Breast epithelium (tissue), 4 donors: ENCODE measurements at places on chromosomes 7 and 10. TPM values are rescaled to one million over a fixed set of nuclear protein-coding genes. Genes with fewer than 3 reads are reported as not detected.

GRCh38 chr10:30454744-30455510 is 20.9 kb downstream of the MAP3K8 start:
- DNase-seq = no peak

DNA sequence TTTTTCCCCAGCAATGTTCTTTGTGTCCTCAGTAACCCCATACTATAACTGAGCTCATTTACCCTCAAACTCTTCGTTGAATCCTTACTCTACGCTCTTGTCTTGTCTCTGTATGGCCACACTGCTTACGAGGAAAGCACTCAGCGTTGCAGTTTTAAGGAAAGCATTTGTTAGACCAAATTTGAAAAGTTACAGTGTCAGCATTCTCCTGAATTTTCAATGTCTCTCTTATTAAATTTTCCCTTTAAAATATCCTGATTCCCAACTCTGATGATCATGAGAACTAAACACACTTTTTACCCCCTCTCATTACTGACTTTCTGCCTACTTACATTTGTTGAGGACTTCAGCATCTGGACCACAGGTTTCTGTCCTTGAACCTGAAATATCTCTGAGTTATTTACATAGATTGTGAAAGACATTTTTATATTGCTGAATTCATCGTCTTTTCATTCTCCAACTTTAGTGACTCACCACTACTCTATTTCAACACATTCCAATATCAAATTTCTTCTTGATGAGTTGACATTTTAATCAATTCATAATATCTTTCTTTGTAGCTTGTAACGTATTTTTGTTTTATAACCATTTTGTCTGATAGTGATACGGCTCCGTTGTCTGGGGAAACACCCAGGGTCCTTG is 19.8 kb upstream of the VWDE start:
- no peak for DNase-seq

DNA sequence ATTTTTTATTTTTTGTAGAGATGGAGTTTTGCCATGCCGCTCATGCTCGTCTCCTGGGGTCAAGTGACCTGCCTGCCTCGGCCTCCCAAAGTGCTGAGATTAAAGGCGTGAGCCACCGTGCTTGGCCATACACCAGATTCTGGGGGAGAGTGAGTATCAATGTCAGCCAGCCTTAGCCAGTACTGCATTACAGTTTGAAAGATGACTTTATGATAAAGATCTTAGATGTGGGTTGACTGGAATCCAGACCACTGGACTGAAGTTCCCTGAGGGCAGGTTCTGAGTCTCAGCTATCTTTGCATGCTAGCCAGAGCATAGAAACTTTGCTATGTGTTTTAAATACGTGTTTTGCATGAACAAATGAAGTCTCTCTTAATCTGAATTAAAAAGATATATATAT is 117.2 kb upstream of the EFCAB10 start:
- DNase-seq = no peak

DNA sequence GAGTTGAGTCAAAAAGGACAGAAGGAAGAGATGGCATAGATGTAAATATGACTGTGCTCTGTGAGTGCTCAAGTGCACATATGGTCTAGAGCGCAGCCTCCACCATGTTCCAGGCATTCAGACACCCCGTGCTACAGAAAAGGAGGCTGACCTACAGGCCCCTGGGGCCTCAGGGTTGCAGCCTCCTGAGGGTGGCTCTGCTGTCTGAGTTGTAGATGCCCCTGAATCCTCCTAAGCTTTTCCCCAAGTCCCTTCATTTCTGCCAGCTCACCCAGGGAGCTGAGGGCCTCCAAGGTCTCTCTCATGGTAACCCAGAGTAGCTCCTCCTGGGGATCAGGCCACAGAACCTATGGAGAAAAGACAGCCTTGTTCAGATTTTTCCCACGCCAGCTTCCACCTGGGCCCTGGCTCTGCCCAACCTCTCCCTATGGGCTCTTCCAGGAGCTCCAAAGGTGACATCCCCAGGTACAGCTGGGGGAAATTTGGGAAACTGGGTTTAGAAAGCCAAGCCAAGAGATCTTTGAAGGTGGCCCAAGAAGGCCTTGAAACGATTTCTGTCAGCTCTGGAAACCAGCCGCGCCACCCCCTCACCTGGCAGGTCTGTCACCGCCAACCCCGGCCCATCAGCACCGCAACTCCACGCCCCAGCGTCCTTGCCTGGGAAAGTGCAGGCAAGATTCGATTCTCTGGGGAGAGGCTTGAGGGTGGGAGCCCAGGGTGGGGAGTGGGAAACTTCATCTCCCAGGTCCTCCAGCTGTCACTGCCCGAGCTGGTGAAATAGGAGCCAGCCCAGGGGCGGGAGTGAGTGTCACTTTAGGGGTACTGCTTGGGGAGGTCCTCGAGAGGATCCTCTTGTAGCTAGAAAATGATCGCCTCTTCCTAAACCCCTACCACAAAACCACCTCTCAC is 2.4 kb downstream of the ZNF467 start:
- DNase-seq = peak; percentile 23

DNA sequence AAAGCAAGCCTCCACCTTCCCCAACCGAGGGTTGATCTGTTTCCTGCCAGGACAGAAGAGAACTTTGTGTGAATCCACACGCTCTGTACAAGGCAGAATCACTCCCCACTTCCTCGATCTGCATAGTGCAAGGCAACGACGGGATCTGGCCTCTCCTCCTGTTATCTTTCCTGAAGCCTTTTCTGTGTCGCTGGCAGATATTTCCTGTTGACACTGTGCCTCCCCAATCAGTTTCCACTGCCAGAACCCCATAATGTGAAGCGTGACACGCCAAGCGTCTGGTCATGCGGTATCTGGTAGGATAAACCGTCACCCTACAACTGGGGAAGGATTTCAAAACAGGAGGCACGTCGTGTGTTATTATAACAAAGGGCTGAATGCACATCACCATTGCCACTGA is 57.2 kb downstream of the FAM171A1 start:
- DNase-seq = no peak

- DNase-seq = no peak
Observed at GRCh38 chr7:2105917-2106316, 126.8 kb downstream of the MAD1L1 start.

DNA sequence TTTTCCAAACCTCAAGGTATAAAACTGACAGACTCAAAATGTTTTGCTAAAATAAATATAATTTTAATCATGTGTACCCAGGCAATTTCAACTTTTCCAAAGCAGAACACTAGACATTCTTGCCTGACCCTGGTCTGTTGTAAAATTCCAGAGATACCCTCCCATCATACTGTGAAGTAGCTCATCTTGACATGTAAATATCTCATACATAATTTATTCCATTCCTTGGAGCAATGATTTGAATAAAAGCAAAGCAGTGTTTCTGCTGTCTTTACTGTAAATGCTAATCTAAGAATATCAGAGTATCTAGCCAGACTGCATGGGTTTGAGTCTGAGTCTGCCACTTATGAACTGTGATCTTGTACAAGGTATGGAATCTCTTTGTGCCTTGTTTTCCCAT is 68.9 kb downstream of the TES start:
- DNase-seq = no peak

GRCh38 chr10:9951481-9952257 is 1066.0 kb upstream of the CELF2 start:
- DNase-seq = no peak

- no peak for DNase-seq
Observed at GRCh38 chr7:2709553-2710285, 21.7 kb downstream of the AMZ1 start.

DNA sequence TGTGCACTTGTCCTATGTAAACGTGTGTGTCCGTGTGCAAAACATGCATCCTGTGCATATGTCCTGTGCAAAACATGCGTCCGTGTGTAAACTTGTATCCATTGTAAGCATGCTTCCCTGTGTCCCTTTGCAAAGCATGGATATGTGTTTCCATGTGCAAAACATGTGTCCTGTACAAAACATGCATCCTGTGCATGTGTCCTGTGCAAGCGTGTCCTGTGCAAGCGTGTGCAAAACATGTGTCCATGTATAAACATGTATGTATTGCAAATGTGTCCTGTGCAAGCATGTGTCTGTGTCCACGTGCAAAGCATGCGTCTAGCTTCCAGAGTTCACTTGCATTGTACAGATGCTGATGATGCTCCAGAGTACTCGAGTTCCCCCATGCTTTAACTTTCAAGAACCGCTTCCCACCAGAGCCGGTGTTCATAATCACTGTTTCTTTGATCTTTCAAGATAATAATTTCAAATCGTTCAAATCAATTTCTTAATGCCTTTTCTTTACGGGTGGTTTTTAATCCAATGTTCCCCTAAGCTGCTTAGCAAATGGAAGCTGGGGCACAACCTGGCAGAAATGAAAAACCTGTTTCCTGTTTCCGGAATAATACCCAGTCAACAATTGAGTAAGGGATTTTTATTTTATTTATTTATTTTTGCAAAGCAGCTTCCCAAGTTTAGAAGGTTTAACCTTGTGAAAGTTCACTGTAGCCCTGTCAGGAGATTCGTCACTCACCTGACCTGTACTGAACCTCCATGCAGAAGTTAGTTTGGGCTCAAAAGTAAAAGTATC is 641 bp upstream of the ASB13 start:
- DNase-seq = no peak

GRCh38 chr7:106864298-106865081 is 592 bp upstream of the PIK3CG start:
- DNase-seq = no peak

DNA sequence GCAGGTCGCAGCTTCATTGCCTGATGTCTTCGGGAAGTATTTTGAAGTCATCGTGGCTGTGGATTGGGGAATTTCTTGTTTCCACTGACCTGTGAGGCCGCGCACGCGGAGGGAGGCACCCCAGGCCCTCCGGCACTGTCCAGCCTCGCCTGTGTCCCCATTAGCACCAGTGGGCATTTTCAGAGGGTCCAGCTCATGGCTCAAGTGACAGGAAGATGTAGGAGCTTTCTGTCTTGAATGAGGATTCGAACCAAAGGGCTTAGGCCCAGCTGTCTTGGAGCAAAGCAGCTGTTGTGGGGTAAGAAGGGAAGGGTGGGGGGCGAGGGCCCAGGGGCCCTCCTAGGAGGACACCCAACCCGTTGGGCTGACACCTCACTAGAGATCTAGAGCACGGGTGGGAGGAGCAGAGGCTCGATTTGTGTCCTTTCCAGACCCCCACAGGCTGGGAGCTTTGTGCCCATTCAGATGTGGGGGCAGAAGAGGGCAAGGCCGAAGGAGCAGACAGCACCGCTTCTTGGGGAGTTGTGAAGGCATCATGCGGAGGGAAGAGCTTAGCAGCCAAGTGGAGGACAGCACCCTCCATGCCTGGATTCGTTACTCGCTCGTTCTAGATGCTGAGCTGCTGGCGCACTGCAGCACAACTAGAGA is 914 bp downstream of the ZNF37A start:
- DNase-seq = no peak

- no peak for DNase-seq
Observed at GRCh38 chr7:99029466-99030435, 114.2 kb downstream of the SMURF1 start.

DNA sequence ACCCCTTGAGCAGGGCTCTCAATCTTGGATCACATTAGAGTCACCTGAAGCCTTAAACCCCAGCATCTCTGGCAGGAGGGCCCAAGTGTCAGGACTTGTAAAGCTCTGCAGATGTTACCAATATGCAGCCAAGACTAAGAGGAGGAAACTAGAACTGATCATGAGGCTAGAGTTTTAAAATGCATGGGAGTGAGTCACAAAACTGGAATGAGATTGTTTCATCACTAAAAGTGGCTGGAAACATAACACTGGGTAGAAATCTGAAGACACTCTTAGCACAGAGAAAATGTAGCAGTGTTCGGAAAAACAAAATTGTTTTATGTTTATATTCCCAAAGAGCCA is 63.3 kb upstream of the GHITM start:
- no peak for DNase-seq

DNA sequence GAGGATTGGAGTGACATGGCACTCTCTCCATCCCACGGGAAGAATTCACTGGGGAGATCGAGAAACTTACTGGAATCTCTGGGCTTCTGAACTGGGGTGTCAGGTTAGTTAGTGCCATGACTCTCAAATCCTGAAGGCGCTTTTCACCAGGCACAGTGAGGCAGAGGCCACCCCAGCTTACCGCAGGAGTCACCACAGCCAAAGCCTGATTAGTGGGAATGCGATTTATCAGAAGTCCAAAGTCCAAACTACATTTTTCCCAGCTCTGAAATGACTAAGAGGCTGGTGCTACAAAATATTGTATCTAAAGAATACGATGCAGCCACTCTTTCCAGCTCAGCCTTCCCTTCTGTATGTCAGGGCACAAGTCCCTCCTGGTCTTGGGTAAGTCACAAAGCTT is 334.8 kb upstream of the SHH start:
- no peak for DNase-seq

- no peak for DNase-seq
Observed at GRCh38 chr7:132154695-132155471, 421.4 kb downstream of the PLXNA4 start.

- no peak for DNase-seq
Observed at GRCh38 chr7:74202841-74203556, 6.8 kb upstream of the LAT2 start.

DNA sequence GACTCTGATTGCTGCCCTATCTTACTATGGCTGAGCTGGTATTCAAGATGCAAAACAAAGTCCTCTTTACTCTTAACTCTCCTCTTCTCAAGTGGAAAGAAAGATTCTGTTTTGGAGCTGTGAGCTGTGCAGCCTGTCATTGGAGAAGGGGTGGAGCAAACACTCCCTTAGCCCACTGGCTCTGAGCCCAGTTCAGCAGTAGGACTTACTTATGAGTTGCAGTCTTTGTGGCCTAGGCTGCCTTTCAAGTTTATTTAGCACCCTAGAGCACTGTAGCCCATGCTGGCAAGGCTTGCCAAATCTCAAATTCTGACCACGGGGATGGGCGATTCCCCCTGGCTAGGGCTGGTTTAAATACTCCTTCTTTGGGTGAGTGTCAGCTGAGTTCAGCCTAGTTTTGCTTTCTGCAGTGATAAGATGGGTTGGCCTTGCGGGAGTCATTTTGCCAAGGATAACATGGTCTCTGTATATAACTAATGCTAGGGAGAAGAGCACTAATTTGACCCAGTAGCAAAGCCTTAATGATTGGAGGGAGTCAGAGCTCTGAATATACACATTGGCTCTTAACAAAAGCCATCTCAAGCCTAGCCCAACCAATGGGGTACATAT is 110.2 kb downstream of the MYO3A start:
- DNase-seq = no peak

- DNase-seq = no peak
Observed at GRCh38 chr7:128071801-128072200, 40.6 kb upstream of the LRRC4 start.

- DNase-seq = no peak
Observed at GRCh38 chr7:80298201-80298600, 163.6 kb downstream of the GNAI1 start.

- DNase-seq = no peak
Observed at GRCh38 chr7:145909991-145910513, 206.5 kb upstream of the CNTNAP2 start.

The HOXA11 gene
- total RNA-seq = 1.9 TPM

The RPP38 gene
- total RNA-seq = 17.4 TPM

The NOLC1 gene
- total RNA-seq = 82.8 TPM

The ATP6V0A4 gene
- 4.7 TPM for total RNA-seq

The LBX1 gene
- not detected for total RNA-seq

The SRRM3 gene
- 7.9 TPM for total RNA-seq

The NEBL gene
- 85.2 TPM for total RNA-seq

The SPOCK2 gene
- 3.9 TPM for total RNA-seq

The LRRC4 gene
- total RNA-seq = 3.2 TPM

The GPC2 gene
- total RNA-seq = 3.6 TPM

The NEUROD6 gene
- total RNA-seq = not detected

The CDK6 gene
- 26.2 TPM for total RNA-seq

The CYP3A4 gene
- total RNA-seq = 0.64 TPM

The TYW1B gene
- 7.2 TPM for total RNA-seq

The HABP2 gene
- 0.29 TPM for total RNA-seq

The HYAL4 gene
- 0.15 TPM for total RNA-seq

The TAC1 gene
- 5.9 TPM for total RNA-seq
